MG63 (cell line): ENCODE measurements at places on chromosomes 6 and 20.

DNA sequence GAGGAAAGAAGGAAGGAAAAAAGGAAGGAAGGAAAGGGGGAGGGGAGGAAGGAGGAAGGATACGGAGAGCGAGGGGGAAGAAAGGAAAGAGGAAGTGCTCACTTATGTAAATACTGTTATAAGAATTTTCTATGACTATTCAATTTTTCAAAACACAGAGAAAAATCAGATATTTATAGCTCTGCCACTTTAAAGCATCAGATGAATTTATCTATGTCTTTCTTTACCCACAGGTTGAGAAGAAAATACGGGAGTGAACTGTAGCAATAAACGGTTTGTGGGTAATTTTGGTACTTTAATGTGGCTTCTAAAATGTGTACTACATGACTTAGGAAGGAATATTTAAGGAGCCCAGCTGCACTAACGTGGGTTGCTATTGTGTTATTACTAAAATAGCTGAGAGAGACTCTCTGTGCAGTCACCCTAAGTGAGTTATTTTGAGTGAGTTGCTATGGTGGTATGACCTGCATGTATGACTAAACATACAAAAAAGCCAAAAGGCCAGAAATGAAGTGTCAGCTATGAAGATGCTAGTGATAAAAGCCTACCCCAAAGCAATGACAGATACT is 225.5 kb downstream of the SOD2 start:
- DNase-seq = no peak

DNA sequence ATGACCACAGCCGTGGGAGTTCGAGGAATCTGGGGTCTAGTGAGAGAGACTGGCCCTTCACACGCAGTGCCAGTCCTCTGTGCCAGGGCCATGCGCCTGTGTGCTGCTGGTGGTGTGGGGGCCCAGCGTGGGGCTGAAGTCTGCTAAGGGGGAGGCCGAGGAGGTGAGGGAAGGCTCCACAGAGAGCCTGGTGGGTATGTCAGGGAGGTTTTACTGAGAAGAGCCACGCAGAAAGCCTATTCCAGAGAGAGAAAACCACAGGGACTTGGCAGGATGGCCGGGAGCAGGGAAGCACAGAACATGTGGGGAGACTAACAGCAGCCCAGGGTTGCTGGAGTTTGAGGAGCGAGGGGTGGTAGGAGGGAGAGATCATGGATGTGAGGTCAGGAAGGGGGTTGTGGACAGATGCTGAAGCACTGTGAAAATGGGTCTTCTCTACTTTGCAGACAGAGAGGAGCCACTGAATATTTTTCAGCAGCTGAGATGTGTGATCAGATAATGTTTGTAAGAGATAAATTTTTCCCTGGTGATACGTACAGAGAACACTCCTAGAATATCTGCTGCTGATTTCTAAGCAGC is 35.3 kb downstream of the DUSP22 start:
- DNase-seq = peak; percentile 55

GRCh38 chr6:144659202-144660182 is 374.4 kb downstream of the UTRN start:
- no peak for DNase-seq

DNA sequence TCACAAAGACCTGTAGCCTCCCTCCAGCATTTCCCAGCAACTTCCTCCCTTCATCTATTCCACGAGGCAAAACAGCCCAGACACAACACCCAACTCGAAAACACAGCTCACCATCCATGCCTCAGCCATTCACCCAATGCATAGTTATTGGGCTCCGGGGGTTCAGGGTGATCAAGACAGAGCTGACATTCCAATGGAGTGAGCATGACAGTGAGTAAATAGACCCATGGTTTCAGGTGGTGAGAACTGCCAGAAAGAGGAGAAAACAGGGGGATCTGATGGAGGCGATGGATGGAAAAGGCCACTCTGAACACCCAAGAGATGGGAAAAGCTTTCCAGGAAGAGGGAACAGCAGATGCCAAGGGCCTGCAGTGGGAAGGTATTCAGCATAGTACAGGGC is 5.9 kb downstream of the CASS4 start:
- DNase-seq = no peak

GRCh38 chr20:57465486-57465885 is 59.5 kb downstream of the CTCFL start:
- DNase-seq = no peak

DNA sequence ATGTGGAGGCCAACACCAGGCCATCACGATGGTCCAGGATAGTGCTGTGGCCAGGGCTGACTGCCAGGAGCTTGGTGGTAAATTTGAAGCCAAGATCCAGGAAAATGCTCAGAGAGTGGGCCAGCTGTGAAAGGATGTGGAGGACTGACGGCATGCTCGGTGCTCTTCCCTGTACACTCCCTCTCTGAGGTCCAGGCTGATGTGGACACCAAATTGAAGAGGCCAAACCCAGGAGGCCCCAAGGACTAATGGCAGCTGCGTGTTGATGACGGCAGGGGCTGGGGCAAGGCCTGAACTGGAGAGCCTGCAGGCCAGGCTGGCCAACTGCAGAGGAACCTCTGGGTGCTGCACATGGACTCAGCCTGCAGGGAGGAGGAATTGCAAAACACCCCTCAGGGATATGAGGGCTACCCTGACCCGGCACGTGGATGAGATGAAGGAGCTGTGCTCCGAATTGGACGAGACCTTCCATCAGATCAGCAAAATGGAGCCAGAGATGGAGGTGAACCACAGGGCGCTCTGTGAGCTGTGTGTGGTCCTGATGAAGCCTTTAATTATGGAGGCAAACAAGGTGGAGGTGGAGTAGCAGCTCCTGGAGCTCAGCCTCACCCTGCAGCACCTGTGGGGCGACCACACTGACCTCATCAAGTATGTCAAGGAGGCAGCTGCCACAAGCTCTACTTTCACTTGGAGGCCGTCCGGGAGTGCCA is 6.9 kb upstream of the RAET1E start:
- DNase-seq = no peak

GRCh38 chr6:14455876-14456648 is 338.5 kb downstream of the CD83 start:
- no peak for DNase-seq

DNA sequence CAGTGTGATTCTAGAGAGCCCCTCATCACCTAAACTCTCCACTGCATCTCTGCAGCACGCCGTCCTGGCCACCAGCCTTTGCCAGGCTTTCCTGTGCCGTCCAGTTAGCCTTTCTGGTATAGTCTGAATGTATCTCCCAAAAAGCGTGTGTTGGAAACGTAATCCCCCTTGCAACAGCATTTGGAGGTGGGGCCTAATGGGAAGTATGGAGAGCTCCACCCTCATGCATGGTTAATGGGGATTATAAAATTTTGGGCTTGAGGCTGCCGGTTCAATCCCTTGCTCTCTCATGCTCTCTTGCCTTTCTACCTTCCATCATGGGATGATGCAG is 53.4 kb downstream of the NEDD9 start:
- no peak for DNase-seq

DNA sequence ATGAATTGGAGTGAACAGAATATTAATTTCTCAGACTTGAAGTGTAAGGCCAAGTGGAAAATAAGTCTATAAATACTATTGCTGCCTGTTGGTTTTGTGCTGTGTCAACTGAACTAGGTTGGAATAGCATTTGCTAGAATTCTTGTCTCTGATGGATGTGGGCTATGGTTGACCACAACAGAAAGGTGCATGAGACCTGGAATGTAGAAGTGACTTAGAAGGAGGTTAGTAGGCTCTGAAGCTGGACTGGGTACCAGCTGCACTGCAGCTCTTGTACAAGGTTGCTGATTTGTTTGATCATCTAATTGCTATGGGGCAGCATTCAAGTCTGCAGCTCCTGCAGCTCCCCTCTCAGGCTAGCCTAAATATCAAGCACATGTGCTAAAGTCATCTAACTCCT is 479.0 kb upstream of the NRSN1 start:
- DNase-seq = no peak

- DNase-seq = no peak
Observed at GRCh38 chr6:34174846-34175399, 29.0 kb upstream of the GRM4 start.

- peak; percentile 44 for DNase-seq
Observed at GRCh38 chr6:30682143-30683117, 4.0 kb downstream of the PPP1R18 start.

- DNase-seq = no peak
Observed at GRCh38 chr6:85569323-85569722, 24.3 kb downstream of the SNX14 start.

DNA sequence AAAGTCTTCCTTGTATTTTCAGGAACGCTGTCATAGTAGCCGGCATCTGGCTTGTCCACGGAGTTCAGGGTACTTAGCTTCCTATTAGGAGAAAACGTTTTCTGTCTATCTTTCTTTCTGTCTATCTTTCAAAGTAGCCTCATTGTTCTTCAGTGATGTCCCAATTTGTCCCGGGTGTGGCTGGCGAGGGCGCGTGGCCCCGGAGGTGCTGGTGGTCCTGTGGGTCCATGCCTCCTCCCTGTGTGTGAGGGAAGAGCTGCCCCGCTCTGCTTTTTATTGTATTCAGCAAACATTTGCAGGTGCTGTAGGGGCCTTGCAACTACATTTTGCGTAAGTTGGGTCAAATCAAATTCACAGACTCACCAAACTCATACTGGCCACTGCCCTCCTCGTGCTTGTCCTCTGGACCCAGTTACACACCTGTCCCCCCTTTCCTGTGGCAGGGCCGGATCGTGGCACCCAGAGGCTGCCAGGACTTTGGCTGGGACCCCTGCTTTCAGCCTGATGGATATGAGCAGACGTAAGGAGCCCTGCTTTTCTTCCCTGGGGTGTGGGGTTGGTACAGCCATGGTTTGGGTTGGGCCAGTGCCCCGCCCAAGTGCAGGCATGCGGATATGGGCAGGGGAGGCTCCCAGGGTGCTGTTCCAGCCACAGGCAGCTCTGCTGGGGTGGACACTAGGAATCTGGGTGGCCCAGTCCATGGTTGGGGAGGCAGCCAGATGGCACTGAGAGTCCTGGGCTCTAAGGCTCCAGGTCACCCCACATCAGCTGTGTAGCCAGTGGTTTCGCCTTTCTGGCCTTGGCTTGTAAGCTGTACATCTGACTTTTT is 12.3 kb downstream of the ITPA start:
- DNase-seq = no peak

- no peak for DNase-seq
Observed at GRCh38 chr6:55937951-55938690, 62.7 kb upstream of the BMP5 start.

DNA sequence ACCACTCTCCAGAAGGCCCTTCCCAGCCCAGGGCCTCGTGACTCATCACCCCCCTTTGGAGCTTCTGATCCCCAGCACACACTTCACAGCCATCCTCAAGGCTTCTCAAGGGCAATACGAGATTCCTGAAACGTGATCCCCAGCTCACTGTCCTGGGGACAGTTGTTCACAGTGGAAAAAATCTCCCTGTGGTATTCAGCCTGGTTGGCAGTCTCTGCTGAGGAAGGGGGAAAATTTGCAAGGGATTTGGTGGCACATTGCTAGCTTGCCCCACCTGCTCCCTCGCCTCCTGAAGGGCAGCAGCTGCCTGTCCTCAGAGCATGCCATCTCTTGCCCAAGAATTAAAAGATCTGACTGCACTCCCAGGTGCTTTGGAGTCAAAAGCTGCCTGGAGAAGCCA is 20.7 kb upstream of the PKHD1 start:
- DNase-seq = peak; percentile 30

DNA sequence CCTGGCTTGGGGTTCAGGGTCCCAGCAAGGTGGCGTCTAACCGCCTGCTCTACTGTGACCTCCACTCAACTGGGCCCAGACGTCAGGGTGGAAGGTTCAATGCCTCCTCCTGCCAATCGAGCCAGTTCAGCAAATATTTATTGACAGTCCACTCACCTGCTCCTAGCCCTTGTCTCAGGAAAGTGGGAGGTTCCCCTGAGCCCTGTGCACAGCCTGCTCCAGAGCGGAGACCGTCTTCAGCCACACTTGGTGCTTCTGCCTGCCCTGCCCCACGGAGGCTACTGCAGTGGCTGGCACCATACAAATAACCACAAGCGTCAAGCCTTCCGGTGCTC is 6.1 kb downstream of the CCDC167 start:
- no peak for DNase-seq

- DNase-seq = peak; percentile 93
Observed at GRCh38 chr20:31841928-31842327, 3.5 kb downstream of the FOXS1 start.

GRCh38 chr6:87723170-87724078 is 21.4 kb upstream of the AKIRIN2 start:
- peak; percentile 87 for DNase-seq

DNA sequence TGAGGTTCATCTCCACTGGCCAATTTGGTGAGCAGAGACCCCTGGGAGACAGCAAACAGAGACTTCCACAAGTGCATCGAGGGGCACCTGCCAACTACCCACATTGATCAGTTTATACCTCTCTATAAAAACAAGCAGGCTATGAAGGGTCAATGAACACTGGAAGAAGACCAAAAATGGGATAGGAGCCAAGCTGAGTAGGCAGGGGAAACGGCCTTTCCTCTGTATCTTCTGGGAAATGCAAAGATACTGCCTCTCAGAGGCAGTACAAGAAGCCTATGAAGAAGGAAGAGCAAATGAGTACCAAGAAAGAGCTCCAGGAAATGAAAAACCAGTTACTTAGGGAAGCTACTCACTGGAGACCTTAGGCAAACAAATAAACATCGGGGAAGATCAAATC is 247.7 kb downstream of the GMDS start:
- no peak for DNase-seq

- no peak for DNase-seq
Observed at GRCh38 chr6:129671442-129672340, 38.3 kb downstream of the ARHGAP18 start.

DNA sequence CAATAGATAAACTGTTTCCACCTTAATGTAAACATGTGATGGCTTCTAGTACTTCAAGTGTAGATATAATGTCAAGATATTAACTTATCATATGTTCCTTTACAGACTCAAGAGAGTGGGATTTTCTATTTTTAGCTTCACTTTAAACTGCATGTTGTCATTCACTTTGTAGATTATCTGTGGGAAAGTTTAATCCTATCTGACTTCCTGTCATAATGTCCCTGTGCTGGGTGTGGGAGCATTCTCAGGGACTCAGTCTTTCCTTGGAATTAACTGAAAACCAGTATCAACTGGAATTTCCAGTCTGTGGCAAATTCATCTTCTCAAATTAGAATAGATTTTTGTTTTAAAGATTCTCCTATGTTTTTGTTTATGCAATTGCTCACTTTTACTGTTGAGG is 226.1 kb upstream of the FERMT1 start:
- DNase-seq = no peak

- no peak for DNase-seq
Observed at GRCh38 chr6:131765804-131766135, 42.0 kb upstream of the ENPP1 start.
